Dermis microvascular lymphatic vessel endothelial cell (primary cell): ENCODE measurements at places on chromosomes 11 and 22. TPM values are rescaled to one million over a fixed set of nuclear protein-coding genes. Genes with fewer than 3 reads are reported as not detected.

Gene SPDYC
- total RNA-seq, result not detected in 2 replicates

Gene ACO2
- 66.5 and 93.9 TPM in 2 replicates for total RNA-seq

Gene MUC15
- total RNA-seq, result not detected in 2 replicates

Gene HEPHL1
- total RNA-seq, result not detected in 2 replicates

Gene C11orf16
- total RNA-seq, result not detected in 2 replicates

Gene CBLIF
- not detected in 2 replicates for total RNA-seq

Gene FAT3
- under 0.01 TPM in 1 of 2 replicates, not detected in the other for total RNA-seq

Gene PARVA
- total RNA-seq, result 17.6 and 25.5 TPM in 2 replicates

Gene APOL2
- 37.9 and 62.1 TPM in 2 replicates for total RNA-seq

Gene RPS25
- total RNA-seq, result 458 and 629 TPM in 2 replicates

Gene PYGM
- total RNA-seq, result 0.13 TPM in 2 replicates

Gene ARL14EP
- 13.4 and 17.1 TPM in 2 replicates for total RNA-seq

Gene POLR2L
- 200 and 256 TPM in 2 replicates for total RNA-seq

Gene OR8D4
- not detected in 2 replicates for total RNA-seq

Gene HPX
- 0.13 and 0.25 TPM in 2 replicates for total RNA-seq

Gene RIMBP3C
- under 0.01 and 0.13 TPM in 2 replicates for total RNA-seq
